ENCODE measurements at places on chromosomes 13 and 19.

GRCh38 chr19:34512254-34512822, 30.8 kb downstream of the WTIP start:
- no peak for DNase-seq

- DNase-seq: no peak
Measured at GRCh38 chr13:71580614-71581013, 286.4 kb downstream of the DACH1 start.

DNA sequence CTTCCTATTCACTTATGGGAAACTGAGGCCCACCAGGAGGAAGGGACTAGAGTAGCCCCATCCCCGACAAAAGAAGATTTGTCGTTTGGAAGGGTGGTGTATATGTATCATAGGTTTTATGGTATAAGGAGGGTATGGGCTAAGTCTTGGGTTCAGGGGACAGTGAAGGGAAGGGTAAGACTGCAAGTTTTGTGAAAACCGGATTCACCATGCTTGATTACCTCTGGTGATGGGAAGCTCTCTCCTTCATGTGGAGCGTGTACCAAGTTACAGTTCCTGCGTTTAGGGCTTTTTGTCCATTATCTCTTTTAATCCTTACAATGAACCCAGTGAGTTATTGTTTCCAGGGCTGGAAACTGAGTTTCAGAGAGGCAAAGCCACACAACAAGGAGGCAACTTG, 3.8 kb downstream of the VASP start:
- no peak for DNase-seq

DNA sequence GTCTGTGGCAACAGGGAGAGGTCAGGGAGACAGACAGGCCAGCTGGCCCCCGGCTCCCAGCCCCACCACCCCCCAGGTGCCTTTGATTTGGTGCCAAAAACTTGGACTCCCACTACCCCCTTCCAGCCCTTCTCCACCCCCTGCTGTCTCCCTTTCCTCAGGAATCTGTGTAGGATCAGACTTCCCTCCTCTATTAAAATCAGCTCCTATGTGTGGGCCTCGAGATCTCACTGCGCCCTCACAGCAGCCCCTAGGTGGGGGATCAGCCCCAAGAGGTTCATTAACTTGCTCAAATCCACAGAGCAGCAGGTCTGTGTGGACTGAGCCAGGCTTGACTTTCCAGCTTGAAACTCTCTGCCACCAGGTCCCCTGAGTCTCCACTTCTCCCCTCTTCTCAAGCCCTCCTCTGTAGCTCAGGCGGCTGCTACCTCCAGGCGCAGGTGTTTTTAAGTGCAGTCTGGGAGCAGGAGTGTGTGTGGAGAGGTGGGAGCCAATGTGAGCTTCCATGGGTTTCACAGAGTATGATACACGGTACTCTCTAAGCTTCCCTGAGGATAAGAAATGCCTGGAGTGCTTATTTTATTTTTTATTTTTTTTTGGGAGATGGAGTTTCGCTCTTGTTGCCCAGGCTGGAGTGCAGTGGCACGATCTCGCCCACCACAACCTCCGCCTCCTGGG, 1.7 kb downstream of the GAPDHS start:
- no peak for DNase-seq

DNA sequence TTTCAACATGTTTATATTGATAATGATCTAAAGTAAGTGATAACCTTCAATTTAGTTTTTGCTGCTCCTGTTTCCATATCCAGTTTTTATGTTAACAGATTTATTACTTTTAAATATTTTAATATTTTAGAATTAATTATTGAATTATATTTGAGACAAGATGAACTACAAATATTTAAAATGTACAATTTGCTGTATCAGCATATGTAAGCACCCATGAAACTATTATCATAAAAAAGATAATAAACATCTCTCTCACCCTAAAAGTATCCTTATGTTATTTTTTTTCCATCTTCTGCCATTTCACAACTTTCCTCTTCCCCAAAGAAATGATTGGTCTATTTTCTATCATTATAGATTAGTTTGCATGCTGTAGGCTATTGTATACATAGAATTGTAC, 1426.6 kb upstream of the PRR20A start:
- DNase-seq: no peak

DNA sequence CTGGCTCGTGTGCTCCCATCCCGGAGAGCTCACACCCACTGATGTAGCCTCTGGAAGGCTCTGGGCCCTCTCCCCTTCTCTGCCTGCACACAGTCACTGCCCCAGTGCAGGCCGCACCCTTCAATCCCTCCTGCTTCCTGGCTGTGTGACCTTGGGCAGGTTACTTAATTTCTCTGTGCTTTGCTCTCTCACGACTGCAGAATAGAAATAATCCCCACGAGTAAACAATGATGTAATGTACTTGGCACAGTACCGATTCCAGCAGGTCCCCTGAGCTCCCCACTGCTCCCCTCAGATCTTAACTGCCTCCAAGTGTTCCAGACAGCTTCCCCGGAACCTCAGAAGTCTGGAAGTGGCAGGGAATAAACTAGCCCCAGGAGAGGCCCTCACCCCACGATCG, 16.1 kb downstream of the LIG1 start:
- no peak for DNase-seq

DNA sequence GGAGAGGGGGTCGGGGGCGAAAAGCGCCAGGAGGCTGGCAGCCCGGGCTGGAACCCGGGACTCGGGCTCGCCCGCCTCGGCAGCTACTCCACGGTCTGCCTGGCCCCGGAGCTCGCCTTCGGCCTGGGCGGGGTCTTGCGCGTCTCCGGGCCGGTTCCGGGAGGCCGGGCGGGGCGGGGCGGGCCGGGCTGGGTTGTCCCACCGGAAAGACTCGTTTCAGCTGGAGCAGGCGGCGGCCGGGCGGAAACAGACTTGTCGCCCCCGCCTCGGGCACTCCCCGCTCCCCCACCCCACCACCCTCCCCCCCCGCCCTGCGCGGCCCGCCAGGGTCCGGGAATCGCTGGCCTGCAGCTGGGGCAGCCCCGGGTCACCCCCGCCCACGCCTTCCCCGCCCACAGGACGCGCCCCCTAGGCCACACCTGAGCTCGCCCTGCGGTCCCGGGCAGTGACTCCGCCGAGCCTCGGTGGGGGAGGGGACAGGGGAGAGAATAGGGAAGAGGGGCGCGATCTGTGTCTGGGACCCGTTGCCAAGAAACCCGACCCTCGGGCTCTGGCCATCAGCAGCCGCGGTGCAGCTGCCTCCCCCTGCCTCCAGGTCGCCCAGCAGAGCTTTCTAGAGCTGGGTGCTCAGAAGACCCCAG, 109.4 kb downstream of the KCTD15 start:
- peak; percentile 6 for DNase-seq

- no peak for DNase-seq
Measured at GRCh38 chr19:49498475-49498874, 2.2 kb downstream of the RPS11 start.

GRCh38 chr13:107678075-107678689, 537.2 kb downstream of the LIG4 start:
- no peak for DNase-seq
